ENCODE measurements at places on chromosomes 4 and X.

DNA sequence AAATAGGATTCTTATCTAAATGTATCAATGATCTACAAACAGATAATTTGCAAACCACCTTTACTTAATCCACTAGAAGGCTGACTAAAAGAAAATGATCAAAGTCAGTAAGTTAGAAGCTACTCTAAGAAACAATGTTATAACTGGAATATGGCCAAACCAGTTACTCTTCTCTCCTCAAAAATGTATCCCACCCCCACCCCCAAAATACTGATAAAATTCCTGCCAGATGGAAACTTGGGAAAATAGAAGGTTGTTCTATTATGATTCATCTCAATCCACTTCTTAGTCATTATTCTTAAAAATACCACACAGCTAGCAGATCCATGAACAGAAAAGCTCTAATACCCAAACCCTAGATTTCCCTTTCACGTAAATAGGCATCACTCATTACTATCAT, 206.4 kb downstream of the KLHL13 start:
- no peak for DNase-seq

DNA sequence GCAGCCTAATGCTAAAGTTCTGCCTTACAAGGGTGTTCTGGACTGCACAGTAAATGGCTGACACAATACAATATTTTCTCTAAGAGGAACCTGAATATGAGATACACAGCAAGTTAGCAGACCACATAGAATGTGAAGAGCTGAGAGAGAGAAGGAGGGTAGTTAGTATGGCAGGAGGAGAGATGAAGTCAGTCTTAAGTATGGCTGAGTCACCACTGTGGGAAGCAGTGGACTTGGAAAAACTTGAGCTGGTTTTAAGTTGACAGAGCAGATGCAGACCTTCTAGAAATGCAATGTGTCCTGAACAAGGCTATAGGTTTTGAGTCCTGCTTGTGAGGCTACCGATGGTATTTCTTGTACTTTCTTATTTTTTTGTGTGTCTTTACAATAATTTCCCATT, 172.5 kb downstream of the SH2D1A start:
- no peak for DNase-seq

DNA sequence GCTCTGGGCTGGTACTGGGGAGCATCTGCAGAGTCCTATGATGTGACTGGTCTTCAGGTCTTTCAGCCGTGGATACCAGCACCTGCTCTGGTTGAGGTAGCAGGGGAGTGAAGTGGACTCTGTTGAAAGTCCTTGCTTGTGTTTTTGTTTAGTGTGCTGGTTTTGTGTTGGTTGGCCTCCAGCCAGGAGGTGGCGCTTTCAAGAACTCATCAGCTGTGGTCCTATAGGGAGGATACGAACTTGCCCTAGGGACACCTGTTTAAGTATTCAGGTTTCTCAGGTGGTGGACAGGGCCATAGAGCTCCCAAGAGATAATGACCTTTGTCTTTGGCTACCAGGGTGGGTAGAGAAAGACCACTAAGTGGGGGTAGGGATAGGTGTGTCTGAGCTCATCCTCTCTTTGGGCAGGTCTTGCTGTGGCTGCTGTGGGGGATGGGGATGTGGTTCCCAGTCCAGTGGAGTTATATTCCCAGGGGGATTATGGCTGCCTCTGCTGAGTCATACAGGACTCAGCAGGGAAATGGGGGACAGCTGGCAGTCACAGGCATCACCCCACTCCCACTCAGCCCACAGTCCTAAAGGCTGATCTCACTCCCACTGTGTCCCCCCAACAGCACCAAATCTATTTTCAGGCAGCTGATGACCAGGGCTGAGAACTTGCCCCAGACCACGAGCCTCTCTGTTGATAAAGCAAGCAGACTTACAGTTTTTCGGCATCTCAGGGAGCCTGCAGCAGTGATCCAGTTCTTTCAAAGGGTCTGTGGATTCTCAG, 24.1 kb downstream of the MSMO1 start:
- no peak for DNase-seq

GRCh38 chrX:7996414-7996813, 69.2 kb upstream of the PNPLA4 start:
- no peak for DNase-seq
